Type B pancreatic cell (in vitro differentiated cells): ENCODE measurements at places on chromosomes 11 and 22. TPM values are rescaled to one million over a fixed set of nuclear protein-coding genes. Genes with fewer than 3 reads are reported as not detected.

MOGAT2 gene
- total RNA-seq, result 1.2 and 2.2 TPM in 2 replicates

ELF5 gene
- total RNA-seq, result 19.3 and 43.1 TPM in 2 replicates

TECTA gene
- 0.86 and 2.3 TPM in 2 replicates for total RNA-seq

SERHL2 gene
- 2.8 and 3.9 TPM in 2 replicates for total RNA-seq

FIBIN gene
- 0.43 and 0.65 TPM in 2 replicates for total RNA-seq

KCNJ1 gene
- total RNA-seq, result 0.27 TPM in 1 of 2 replicates, not detected in the other

OR8K3 gene
- not detected in 2 replicates for total RNA-seq

CRYBB3 gene
- not detected in 2 replicates for total RNA-seq
